ENCODE measurements at places on chromosomes 3 and 15.

- DNase-seq, result no peak
Observed at GRCh38 chr3:44334326-44334725, 4.2 kb upstream of the TCAIM start.

DNA sequence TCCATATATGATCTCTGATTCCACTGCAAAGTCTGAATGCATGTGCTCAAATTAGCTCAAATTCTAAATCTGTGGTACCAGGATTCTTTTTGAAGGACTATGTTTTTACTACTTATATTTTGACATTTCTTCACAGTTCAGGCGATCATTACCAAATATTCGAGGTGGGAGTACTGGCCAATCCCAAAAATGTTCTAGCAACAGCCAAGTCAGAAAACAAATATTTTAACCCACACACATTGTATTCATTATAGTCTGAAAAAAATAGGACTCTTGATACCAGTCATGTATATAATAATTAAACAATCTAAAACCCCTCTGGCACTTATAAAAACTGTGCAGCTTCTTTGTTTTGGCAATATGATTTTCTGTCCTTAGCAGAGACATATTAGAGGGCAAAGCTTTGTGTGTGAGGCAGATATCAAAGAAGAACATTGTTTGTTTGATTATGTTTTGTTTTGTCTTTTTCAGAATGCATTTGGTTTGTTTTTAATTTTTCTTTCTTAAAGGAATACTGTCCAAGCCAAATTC lies 37.4 kb downstream of the FGF7 start:
- DNase-seq, result no peak

GRCh38 chr15:61037031-61037430 lies 192.1 kb downstream of the RORA start:
- DNase-seq, result no peak

DNA sequence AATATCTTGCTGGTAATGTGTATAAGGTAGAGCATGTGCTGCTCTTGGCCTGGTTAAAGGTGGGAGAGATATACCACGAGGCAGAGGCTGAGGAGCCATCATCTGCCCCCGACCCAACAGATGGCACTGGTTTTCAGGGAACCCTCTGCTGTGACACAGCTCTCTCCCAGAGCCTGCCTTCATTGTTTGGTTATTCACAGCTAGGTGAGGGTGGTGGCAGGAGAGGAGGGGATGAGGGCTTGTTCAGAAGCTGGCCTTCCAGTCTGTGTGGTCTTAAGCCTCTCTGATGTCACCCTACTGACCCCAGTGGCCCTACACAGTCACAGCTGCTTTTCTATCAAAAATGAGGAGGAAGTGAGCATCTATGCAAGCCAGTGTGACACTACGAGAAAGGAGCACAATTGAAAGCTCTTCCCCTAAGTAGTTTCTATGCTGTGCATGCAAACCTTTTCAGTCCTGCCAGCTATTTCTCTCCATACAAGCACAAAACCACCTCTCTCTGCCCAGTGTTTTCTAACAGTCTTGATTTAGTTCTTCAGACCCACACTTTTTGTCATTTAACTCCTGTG lies 258.4 kb upstream of the AGTR1 start:
- DNase-seq, result no peak

- DNase-seq, result no peak
Observed at GRCh38 chr3:68403741-68404140, 528.6 kb downstream of the TAFA4 start.

GRCh38 chr3:39086144-39086543 lies 21.3 kb downstream of the GORASP1 start:
- no peak for DNase-seq

DNA sequence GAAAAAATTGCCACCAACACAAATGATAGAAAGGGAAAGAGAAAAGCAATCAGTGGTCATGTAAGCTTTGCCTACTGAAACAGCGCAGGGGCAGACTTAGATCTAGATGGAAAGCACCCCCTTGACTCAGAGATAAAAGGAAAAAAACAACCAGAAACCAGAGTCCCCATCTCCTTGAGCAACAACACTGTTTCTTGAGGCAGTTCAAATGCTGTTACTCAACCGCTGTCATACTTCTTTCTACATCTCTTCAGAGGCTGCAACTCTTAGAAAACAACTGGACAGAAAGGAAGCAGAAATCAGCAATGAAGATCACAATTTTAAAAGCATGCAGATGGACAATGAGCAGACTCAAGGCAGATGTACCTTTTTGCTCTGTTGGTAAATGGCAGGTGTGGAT lies 36.5 kb downstream of the FSIP1 start:
- no peak for DNase-seq

DNA sequence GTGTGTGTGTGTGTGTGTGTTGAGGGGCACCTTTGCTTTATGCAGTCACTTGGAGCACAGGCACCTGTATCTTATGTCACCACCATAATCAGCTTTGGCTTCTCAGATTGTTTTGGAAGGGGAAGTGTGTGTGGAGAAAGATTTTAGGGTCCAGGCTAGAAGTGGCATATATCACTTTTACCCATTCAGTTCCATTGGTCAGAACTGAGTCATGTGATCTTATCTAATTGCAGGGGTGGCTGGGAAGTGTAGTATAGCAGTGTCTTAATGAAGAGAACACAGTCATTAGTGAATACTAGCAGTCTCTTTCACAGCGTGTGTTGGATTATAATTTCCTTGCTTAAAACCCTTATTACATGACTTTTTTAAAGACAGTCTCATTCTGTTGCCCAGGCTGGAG lies 20.6 kb downstream of the NCK1 start:
- DNase-seq, result no peak

GRCh38 chr3:16837602-16838001 lies 47.2 kb upstream of the PLCL2 start:
- no peak for DNase-seq

- no peak for DNase-seq
Observed at GRCh38 chr3:153127788-153128187, 34.2 kb upstream of the RAP2B start.

DNA sequence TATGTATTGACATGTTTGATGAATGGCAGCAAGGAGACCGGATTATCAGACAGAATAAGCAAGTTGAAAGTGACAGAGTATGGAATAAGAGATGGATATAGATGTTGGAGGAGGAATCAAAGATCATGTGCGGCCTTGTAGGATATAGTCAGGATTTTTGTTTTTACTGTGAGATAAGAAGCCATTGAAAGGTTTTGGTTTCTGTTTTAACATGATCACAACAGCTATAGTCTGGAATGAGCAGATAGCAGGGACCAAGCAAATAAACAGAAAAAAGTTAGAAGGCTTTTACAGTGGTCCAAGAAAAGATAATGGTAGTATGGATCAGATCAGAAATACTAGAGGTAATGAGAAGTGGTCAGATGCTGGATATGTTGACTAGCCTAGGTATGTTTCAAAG lies 52.6 kb downstream of the SLC12A6 start:
- DNase-seq, result no peak

- DNase-seq, result no peak
Observed at GRCh38 chr15:60568301-60568742, 89.4 kb upstream of the ICE2 start.

DNA sequence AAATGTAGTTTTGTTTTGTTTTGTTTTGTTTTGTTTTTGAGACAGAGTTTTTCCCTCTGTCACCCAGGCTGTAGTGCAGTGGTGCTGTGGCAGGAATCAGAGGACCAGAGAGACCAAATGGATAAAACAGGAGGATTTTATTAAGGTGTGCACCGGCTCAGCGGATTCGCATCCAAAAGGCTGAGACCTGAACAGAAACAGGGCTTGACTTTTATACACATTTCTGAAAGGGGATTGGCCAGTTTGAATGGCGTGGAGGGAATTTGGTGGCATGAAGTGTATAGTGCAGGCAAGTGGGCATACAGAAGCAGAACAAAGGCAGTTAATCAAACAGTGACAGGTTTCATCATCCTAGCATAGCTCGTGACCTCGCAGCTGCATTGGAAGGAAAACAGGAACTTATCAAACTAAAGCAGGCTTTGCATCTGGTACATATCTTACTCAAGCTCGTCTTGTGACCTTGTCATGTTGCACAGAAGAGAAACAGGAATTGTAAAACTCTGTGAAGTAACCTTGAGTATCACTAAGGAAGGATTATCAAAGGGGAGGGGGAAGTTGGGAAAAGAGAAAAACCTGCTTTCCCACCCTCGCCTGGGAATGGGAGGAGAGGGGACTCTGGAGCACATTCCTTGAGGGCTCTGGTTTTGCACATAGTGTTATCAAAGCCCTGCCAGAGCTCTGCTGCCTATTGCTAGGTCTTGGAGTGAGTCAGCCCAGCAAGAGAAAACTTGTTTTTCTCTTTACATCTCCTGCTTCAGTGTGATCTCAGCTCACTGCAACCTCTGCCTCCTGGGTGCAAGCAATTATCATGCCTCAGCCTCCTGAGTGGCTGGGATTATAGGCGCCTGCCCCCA lies 38.5 kb downstream of the C3orf62 start:
- DNase-seq, result no peak

GRCh38 chr15:80743189-80743833 lies 35.9 kb upstream of the CEMIP start:
- no peak for DNase-seq

- DNase-seq, result no peak
Observed at GRCh38 chr3:159030886-159031679, 229.2 kb downstream of the MFSD1 start.

- no peak for DNase-seq
Observed at GRCh38 chr3:42802876-42803413, 1.3 kb downstream of the HIGD1A start.

GRCh38 chr3:196652961-196653795 lies 13.7 kb downstream of the NRROS start:
- DNase-seq, result no peak

- no peak for DNase-seq
Observed at GRCh38 chr15:91146728-91147127, 46.7 kb downstream of the SV2B start.

DNA sequence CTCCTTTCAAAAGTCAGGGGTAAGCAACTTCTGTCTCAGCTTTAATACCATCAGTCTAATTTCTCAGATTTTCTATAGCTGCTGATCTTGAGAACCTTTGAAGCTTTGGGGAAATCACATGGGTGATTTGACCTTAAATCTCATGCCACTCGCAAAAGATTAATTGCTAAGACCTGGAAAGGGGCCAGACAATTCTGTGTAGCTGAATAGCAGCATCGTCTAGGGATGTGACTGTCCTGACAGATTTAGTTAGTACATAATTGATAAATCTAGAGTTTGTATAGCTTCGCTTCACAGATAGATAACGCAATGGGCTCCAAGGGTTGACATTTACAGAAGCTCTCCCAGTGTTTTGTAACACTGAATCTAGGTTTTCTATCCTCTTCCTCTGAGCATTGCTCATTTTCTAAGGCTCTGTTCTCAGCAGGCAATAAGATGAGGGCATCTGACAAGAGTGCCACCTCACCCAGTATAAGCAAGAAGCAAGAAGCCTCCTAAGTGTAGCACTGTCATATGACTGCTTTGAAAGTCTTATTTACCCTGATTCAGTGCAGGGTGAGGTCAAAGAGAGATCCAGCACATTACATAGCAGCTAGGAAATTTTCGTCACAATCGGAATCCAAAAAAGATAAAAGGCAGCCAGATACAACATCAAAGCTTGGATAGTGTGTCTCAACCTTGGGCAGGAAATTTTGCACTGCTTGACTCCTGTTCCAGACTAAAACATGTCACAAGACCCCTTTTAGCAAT lies 47.7 kb upstream of the DUT start:
- no peak for DNase-seq

DNA sequence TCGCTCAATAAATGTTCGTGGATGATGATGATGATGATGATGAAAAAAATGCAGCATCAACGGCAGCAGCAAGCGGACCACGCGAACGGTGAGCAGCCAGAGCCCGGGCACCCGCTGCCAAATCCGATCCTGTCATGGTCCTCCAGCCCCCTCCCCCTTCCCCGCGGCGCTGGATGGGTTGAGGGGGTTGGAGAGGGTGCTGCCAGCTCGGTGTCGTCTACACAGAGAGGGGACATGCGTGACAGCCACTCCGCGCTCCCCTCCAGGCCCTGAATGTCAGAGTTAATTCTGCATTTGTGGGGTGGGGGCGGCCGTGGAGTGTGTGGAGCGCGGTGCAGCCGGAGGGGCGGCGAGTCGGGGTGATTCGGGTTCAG lies 722 bp downstream of the CACNA1D start:
- no peak for DNase-seq

GRCh38 chr15:78425643-78426042 lies 12.4 kb upstream of the IREB2 start:
- no peak for DNase-seq

GRCh38 chr3:157981819-157982218 lies 124.4 kb downstream of the SHOX2 start:
- DNase-seq, result no peak

DNA sequence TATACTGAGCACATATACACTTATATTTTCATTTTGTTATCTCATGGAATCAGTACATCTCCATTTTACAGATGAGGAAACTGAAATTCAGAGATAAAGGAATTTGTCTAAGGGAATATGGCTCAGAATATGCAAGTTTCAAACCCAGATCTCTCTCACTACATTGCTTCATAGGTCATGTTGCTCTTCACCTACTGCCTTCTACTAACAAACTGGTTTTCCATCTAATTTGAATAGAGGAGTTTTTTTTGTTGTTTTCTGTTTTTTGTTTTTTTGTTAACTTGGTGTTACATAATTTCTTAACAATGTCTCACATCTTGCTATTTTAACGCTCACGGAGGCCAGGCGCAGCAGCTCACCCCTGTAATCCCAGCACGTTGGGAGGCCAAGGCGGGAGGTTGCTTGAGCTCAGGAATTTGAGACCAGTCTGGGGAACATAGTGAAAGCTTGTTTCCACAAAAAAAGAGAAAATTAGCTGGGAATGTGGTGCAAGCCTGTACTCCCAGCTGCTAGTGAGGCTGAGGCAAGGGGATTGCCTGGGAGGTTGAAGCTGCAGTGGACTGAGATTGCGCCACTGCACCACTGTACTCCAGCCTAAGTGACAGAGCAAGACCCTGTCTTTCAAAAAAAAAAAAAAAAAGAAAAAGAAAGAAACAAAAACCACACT lies 37.0 kb downstream of the FMN1 start:
- DNase-seq, result no peak

- DNase-seq, result no peak
Observed at GRCh38 chr15:43093026-43093425, 12.8 kb downstream of the UBR1 start.

- no peak for DNase-seq
Observed at GRCh38 chr3:42771271-42771670, 1.8 kb downstream of the CCDC13 start.

- DNase-seq, result no peak
Observed at GRCh38 chr15:68265081-68265480, 12.5 kb upstream of the FEM1B start.
